ENCODE measurements at places on chromosomes 3 and 15.

GRCh38 chr3:34570916-34571705 lies 772.7 kb downstream of the PDCD6IP start:
- no peak for DNase-seq

DNA sequence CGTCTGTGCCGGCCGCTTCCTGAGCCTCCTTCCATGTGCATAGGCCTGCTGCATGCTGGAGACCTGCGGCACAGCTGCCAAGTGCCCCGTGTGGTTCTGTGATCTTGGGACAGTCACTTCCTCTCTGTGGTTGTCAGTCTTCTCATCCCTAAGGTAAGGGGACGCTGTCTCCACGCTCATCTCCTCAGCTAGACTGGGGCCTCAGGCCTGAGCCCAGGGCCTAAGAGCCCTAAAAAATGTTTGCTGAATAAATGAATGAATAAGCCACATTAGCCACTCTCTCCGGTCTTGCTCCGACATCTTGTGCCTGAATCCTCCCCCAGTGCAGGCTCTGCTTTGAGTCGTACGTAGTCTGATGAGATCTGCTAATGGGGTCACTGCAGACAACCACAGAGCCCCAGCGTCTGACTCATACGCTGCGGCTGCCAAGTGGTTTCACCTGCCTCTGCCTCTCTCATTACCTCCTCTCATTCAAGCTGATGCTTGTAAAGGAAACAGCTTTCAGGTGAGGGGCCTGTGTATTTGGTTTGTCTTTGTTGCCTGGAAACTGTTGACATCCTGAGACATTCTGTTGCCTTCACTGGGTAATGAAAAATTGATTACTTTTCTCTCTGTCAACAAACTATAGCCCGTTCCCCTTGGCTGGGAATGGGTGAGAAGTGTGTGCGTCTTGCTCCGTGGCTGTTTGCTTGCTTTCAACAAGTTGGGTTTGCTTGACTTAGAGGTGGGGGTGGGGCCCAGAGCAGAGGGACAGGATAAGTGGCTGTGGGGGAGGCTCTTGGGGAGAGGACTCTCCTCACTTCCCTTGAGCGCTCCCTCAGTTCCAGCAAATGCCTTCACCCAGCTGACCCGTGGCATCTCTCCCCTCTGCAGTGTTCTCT lies 15.9 kb downstream of the RPLP1 start:
- peak; percentile 77 for DNase-seq

GRCh38 chr3:156641618-156641975 lies 32.8 kb upstream of the TIPARP start:
- no peak for DNase-seq

- no peak for DNase-seq
These were observed 33.4 kb downstream of the CD86 start for GRCh38 chr3:122088531-122088930.

DNA sequence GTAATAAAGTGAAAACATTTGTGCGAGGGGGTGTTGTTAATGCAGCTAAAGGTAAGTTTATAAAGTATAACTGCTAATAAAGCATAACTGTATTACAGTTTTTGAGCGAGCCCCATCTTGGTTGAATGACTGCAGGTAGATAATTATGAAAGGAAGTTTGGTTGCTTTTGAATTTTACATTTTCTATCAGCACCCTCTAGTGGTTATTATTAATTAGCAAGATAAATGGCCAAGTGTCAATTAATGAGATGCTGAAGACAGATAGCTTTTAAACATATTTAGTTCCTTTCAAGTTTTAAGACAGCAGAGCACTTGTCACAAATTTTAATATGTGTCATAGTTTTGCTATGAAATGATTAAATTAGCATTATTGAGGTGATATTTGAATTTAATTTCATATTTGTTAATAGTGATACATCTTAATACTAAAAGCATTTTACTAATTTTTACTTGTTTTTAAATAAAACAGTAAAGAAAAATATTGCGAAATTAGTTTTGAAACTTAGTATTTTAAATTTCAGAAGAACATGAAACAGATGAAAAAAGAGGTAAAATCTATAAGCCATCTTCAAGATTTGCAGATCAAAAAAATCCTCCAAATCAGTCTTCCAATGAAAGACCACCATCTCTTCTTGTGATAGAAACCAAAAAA lies 15.1 kb downstream of the U2SURP start:
- no peak for DNase-seq
